Esophagus muscularis mucosa (tissue), 4 donors: ENCODE measurements at places on chromosomes 12 and 14.

- DNase-seq: no peak
Measured at GRCh38 chr12:124413401-124413800, 118.5 kb downstream of the RFLNA start.

GRCh38 chr12:117214797-117215196 lies 24.5 kb upstream of the FBXO21 start:
- no peak for DNase-seq

DNA sequence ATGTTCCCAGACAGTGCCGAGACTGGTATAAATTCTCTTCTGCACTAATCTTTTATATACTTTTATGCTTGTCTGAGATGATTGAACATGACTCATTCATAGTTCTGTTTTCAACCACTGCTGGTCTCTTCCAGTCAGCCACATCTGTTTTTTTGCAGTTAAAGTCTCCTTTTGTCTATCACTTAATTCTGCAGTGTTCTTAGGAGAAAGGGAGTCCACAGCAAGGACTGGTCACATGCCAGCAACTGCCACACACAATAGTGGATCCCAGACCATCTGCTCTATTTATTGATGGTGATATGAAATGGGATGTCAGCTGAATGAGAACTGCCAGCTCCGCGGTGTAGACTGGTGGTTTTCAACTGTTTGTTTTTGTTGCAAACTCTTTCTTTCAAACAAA lies 379.8 kb downstream of the MED13L start:
- DNase-seq: no peak

- no peak for DNase-seq
Measured at GRCh38 chr12:120654656-120655055, 14.2 kb downstream of the CABP1 start.
